ENCODE measurements at places on chromosomes 11 and 22. TPM values are rescaled to one million over a fixed set of nuclear protein-coding genes. Genes with fewer than 3 reads are reported as not detected.

- DNase-seq = peak; percentile 7
Measured at GRCh38 chr11:121281698-121282097, 10.9 kb upstream of the SC5D start.

DNA sequence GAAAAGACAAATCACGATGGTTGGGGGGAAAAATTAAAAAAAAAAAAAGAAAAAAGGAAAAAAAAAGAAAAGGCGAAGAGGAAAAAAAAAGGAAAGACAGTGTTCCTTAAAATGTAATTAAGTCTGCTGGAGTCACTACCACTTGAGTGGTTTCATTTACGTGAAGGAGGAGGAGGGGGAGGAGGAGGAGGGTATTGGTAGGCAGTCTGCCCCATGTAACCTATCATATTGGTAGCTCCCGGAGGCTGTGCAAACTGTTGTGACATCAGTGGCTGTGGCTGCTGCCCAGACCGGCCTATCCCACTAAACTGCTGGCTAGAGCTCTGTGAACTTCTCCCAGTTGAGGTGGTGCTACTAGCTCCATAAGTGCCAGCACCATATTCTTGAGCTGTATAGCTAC lies 17.9 kb downstream of the KDELR3 start:
- DNase-seq = no peak

DNA sequence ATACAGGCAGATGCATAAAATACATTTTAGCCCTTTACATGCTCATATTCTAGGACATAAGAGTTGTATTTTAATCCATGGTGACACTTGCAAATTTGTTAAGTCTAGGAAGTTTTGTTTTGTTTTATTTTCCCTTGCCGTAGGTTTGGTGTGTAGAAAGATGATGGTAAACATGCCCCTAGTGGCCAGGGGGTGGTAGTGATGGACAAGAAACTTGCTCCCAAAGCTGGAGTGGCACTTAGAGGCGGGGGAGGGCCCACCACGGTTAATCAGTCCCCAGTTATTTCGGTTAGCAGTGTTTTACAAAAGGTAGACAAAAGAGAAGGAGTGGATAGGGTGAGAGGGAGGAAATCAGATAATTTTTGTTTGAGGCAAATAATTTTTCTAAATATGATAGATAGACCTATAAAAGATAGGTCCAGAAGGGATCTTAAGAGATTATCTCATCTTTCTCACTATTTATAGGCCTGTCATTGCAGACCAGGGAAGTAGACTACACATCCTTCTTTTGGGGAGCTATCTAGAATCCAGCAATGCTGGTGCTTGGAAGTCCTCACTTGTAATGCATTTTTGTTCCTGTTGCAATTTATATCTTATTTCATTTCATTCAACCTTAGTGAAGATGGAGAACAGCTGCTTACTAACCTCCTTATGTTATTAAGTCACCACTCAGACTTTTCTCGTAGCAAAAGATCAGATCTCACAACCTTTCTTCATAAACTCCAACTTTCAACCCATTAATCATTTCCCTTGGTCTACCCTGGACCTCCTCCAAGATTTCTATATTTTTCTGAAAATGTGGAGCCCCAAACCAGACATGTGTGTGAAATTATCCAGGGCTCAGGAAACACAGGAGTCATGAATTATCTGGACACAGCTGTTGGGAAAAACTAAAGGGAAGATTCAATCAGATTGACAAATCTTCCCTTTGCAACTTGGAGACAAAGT lies 5.9 kb upstream of the BDNF start:
- DNase-seq = no peak

DNA sequence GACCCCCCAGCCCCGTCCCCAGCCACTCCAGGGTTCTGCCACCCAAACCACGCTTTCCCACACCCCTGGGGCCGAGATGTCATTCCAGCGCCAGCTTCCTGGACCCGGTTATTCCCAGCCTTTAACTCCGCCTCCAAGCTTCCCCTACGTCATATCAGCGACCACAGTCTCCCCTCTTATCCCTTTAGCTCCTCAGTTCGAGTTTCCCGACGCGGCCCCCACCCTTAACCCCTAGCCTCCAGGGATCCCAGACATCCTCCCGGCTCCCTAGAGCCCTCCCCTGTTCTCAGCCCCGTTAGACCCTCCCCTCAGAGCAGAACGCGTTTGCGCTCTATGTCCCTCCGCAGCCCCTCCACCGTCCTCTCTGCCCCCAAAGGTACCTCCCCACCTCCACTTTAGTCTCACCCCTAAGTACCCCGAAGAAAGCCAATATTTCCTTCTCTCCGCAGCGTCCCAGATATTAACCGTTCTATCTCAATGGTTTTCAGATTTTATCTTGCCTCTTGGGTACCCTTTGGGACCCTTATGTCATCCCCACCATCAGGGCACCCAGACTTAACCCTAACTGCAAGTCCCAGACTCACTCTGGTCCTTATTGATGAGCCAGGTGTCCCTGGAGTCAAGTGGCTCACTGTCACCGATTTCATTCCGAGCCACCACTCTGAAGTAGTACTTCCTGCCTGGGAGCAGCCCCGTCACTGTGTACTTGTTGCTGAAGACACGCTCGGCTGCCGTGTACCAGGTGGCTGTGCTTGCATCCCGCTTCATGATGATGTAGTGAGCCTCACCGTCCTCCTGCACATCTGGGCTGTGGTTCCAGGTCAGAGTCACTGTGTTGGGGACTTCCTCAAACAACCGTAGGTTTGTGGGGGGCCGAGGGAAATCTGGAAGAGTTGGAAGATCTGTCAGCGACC lies 8.0 kb downstream of the TMEM86A start:
- DNase-seq = no peak

- DNase-seq = no peak
Measured at GRCh38 chr11:83895516-83895915, 609.3 kb upstream of the CCDC90B start.

GRCh38 chr22:18110194-18110953 lies at the start of gene TUBA8:
TSS of gene TUBA8 (plus strand) at chr22:18110809. CDS start at chr22:18110866, 57 bp downstream.
- DNase-seq = peak; percentile 27

GRCh38 chr22:19984201-19984753 lies 32.3 kb downstream of the ARVCF start:
- peak; percentile 90 for DNase-seq

GRCh38 chr11:31325160-31325559 lies 44.4 kb downstream of the DCDC1 start:
- DNase-seq = peak; percentile 81

DNA sequence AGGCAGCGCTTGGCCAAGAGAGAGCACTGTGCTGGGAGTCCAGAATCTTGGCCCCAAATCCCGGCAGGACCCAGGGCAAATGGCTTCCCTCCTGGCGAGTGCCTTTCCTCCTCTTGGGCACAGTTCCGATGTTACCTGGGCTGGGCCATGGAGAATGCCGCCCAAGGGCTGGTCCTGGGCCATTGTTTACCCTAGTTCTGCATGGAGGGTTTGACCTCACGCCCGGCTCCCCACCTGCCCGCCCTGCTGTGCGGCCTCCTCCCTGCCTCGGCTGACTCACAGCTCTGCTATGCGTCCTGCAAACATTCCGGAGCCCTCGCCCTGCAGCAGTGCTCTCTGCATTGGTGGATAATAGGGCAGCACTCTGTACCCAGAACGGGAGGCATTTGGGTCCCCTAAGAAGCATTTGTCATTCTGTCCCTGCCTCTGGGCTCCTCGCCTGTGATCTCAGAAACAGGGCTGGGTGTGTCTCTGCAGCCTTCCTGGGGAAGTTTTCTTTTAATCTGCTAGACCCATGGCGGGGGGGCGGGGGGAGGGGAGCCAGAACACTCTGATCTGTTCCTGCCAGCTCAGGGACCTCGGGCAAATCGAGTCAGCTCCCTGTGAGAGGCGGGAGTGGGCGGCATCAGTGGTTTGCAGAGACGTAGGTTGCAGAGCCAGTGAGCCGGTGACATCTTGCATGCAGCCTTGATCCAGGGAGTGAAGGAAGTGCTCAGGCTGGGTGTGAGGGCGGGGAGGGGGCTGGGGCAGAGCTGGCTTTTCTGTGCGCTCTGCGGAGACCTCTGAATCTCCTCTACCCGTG lies 32.9 kb upstream of the SMIM38 start:
- peak; percentile 74 for DNase-seq

GRCh38 chr11:2537896-2538724 lies 93.3 kb downstream of the KCNQ1 start:
- no peak for DNase-seq

DNA sequence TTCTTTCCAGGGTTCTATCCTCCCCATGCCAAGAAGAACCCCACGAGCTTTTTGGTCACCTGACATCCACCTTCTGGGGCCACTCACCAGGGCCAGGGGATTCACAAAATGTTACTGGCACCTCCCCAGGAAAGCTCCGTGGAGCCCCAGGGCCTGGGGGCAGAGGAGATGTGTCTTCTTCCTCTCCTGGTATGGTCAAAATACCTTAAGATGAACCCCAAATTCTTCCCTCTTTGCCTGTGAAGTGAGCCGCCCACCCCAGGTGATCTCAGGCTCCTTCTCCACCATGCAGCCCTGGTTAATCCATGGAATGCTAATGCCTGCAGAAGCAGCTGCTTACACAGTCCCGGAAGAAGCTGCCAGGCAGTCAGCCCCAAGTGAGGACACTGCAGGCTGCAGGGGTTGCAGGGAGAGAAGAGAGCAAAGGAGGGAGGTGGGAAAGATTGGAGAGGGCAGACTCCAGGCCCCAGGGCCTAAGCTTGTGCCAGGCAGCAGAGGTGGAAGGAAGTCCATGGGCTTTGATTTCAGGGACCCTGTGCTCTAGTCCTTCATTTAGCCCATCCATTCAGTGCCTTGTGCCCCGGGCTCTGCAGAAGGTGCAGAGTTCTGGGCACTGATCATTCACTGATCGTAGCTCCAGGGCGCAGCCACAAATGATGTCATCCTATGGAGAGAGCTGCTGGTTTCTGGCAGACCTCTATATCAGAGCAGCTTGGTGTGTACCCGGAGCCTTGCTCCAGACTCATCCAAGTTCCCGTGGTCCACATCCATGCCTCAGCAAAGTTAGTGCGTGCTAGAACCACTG lies 127.9 kb upstream of the NECTIN1 start:
- peak; percentile 25 for DNase-seq

GRCh38 chr11:20114588-20114987 lies 45.7 kb downstream of the DBX1 start:
- DNase-seq = no peak

DNA sequence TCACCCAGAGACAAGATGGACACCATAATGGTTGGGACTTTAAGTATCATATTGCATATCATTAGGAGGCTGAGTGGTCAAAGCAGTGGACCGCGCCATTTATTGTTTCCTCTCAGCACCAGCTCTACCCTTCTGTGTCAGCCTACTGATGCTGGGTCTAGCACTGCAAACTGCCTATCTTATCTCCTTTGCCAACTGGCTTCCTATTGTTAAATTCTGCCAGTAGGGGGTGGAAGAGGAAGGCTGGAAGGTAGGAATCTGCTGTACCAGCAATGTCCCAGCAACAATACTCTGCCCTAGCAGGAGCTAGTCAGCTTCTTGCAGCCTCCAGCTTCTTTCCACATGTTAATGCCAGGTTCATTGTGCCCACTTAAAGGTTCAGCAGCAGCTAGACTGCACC lies 367.1 kb upstream of the PDGFD start:
- DNase-seq = no peak

DNA sequence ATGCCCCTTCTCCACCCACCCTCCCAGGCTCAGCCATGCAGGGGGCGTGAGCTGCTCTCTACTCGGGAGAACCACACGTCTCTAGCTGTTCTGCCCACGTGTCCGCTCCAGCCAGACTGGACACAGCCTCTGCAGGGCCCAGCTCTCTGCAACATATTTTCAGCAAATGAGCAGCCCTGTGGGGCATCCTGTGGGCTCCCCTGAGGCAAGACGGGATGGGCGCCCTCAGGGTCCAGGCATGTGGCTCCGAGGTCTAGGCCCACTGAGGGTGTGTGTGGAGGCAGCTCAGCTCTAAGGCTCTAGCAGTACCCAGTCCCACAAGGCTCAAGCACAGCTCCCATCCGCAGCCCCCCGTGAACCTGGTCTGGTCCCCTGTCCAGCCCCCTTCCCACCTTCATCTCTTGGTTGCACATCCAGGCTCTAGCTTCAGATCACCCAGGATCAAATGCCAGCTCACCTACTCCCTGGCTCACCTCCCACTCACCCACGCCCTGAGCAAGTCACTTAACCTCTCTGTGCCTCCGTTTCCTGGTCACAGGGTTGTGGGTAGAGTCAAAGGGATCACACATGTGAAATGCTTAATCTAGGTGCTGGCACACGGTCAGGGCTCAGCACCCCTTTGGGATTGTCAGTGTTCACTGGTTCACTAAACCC lies 57.8 kb upstream of the TCF20 start:
- no peak for DNase-seq

DNA sequence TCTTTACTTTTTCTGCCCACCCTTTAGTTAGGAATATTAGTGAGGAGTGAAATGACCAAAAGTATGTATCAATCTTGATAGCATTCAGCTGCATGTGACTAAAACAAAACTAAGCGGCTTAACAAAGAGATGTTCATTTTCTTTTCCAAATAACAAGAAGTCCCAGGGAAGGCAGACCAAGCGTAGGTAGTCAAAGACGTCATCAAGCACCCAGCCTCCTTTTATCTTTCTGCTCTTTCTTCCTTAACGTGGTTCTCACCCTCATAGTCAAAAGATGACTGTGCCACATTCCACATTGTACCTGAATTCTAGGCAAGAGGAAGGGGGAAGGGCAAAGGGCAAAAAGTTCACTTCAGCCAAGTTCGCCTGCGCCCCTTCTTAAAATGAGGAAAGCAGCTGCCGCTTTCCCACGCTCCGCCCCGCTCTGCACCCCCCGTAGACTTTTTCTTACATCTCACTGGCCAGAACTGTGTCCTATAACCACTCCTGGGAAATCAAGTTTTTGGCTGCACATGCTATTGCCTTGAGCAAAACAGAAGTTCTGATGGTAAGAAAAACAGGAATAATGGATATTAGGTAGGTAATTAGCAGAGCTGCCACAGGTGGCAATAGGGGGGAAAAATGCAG lies 14.6 kb upstream of the PGM2L1 start:
- no peak for DNase-seq

DNA sequence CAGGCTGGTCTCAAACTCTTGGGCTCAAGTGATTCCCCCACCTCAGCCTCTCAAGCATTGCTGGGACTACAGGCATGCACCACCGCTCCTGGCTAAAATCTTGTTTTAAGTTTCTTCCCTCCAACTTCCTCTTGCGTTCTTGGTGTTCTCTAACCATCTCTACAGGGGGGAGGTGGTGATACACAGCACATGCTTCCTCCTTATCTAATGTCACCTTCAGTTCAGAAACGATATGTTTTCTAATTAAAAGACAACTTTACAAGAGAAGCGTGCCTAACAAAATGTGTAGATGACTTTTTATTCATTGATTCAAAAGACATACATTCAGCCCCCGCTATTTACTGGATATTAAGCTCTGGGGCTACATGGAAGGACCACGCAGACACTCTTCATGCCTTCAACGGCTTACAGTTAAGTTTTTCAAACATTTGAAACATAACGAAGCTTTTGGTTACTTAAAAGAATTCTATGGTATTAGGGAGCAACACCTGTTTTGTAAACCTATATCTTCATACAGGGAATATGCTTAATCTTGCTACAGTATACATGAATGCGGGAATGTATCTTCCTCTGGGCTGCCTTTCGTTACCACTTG lies 933 bp upstream of the DLAT start:
- DNase-seq = no peak

Gene FGF3
- total RNA-seq = not detected

Gene SLC37A2
- 14.9 TPM for total RNA-seq

Gene CALCA
- total RNA-seq = not detected

Gene TMA7B
- not detected for total RNA-seq

Gene INS
- not detected for total RNA-seq

Gene SLC22A9
- total RNA-seq = not detected

Measured in foreskin keratinocyte (primary cell).